Myocyte (in vitro differentiated cells): ENCODE measurements at places on chromosomes 2 and 18. TPM values are rescaled to one million over a fixed set of nuclear protein-coding genes. Genes with fewer than 3 reads are reported as not detected.

CHRND gene
- total RNA-seq = 273 and 339 TPM in 2 replicates

UGT1A8 gene
- total RNA-seq = not detected in 2 replicates

VWA3B gene
- total RNA-seq = not detected in 2 replicates

ARPC2 gene
- total RNA-seq = 237 and 270 TPM in 2 replicates

TGFA gene
- 0.19 and 0.21 TPM in 2 replicates for total RNA-seq

TXNDC2 gene
- 0.10 TPM in 1 of 2 replicates, not detected in the other for total RNA-seq

DUSP2 gene
- 1.6 and 1.9 TPM in 2 replicates for total RNA-seq

G6PC2 gene
- total RNA-seq = not detected in 2 replicates

CWC22 gene
- 13.9 and 15.5 TPM in 2 replicates for total RNA-seq

MOCOS gene
- total RNA-seq = 4.8 and 5.4 TPM in 2 replicates

BMP10 gene
- total RNA-seq = 0.11 TPM in 1 of 2 replicates, not detected in the other

ZRANB3 gene
- 7.7 and 7.9 TPM in 2 replicates for total RNA-seq

DNA sequence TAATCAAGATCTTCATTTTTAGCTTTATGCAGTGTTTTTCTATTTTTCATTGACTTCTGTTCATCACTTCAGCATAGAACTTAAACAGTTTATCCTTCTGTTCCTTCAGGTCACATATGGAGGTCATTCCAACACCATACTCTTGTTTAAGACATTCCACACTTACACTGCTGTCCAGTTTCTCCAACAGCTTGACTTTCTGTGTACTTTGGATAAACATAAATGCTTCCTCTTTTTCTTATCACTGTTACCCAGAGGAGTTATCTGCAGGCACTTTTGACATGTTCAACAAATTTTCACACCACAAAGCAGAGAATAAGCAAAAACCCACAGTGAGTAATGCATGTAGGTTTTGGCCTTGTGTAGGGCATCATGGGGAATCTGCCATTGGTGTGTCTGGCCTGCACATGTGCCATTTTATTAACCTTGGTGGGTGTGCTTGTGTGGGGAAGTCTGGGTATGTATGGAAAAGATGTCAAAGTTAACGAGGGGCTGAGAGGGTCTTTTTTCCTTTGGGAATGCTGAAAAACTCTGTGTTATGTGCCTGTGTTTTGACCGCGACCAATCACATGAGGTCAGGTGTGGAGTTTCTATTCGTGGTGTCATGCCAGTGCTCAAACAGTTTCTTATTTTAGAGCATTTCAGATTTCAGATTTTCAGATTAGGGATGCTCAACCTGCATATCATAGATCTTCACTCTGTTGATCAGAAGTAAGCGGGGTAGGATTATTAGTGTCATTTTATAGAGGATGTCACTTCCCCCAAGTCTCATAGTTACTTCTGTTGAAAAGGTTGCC lies 53.9 kb upstream of the ACVR1 start:
- no peak for DNase-seq

DNA sequence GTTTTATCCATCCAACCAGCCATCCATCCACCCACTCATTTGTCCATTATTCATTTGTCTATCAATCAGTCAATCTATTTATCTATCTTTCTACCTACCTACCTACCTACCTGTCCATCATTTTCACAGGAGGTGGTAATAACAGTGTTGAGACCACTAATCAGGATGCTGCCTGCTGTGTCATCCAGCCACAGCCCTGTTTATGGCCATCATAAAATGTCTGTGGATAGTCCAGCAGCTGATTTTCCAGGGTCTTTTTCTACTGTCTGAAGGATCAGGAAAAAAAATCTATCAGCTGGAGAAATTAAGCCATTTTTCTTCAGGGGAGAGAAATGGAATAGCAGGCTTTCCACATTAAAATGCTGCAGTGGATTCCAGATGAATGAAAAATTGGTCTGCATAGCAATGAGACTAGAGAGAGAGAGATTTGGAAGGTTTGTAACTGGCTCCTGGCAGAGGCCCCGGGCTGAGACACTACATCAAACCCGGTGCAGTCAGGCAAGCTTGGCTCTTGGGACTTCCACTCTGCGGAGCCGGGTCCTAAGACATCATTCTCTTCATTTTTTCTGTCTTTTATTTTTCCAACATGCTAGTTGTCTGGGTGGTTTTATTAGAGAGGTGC lies 33.0 kb upstream of the BOD1L2 start:
- no peak for DNase-seq

- DNase-seq = no peak
Observed at GRCh38 chr2:28201671-28202180, 190.9 kb upstream of the FOSL2 start.

GRCh38 chr2:105321875-105322646 lies 7.5 kb downstream of the TGFBRAP1 start:
- DNase-seq = no peak

DNA sequence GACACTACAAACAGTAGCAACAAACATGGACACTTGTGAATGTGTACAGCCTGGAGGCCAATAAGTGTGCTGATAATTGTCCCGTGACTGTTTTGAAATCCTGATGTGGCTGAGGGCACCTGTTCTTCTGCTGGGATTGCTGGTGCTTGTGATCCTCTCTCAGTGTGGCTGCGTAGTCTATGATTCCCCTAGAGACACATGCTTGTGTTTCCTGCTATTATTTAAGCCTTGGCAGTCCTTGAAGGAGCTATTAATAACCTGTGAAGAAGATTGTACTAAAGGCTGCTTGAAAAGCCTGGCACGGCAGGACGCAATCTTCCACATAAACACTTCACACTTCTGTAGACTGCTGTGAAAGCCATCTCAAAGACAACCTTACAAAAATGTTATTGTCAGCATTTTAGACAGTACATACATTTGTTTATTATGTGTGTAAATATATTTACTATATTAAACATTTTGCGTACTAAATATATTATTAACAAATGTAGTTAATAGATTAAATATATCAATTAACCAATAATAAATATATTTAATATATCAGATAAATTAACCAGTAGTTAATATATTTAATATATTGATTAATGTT lies 71.4 kb downstream of the GALR1 start:
- DNase-seq = peak; percentile 62

- DNase-seq = no peak
Observed at GRCh38 chr18:76657911-76658470, 162.9 kb upstream of the ZNF516 start.

GRCh38 chr2:178242552-178242883 lies 48.2 kb downstream of the OSBPL6 start:
- no peak for DNase-seq

GRCh38 chr2:46985512-46985911 lies 69.9 kb upstream of the MCFD2 start:
- peak; percentile 43 for DNase-seq

DNA sequence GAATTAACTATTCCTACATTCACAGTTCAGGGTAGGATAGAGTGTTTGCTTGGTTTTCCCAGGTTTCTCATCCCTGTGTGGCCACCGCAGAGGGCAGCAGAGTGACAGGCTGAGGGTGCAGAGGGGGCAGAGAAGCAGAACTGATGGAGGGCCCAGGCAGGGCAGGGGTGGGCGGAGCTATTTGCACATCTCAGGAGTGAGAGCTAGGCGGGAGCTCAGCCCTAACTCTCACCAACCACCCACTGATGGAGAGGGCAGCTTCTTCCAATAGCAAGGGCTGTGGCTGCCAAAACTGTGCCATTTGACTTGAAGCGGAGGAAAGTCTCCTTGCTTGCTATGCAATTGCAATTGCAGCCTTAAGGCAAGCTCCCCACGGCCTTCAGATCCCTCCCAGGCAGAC lies 12.0 kb upstream of the DARS1 start:
- peak; percentile 23 for DNase-seq

GRCh38 chr2:240988571-240989271 lies 9.7 kb upstream of the SNED1 start:
- no peak for DNase-seq

GRCh38 chr2:45777996-45778719 lies 126.7 kb downstream of the PRKCE start:
- peak; percentile 15 for DNase-seq

DNA sequence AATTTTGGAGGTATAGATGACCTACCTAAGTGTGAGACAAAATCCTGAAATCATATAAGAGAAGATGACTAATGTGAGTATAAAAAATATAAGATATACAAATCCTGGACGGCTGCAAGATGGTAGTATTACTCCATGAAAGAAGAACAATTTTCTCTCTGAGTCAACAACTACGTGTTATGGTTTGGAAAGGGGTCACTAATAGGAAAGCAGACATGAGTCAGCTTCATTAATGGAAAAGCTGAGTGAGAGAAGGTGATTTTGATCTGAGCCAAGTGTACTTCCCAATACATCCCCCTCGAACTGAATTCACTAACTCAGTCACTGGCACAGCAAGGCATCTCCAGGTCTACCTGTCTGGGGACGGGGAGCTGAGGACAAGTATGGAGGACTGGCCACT lies 20.1 kb upstream of the SELENOI start:
- no peak for DNase-seq

GRCh38 chr2:192070099-192070498 lies 124.6 kb downstream of the TMEFF2 start:
- DNase-seq = no peak

DNA sequence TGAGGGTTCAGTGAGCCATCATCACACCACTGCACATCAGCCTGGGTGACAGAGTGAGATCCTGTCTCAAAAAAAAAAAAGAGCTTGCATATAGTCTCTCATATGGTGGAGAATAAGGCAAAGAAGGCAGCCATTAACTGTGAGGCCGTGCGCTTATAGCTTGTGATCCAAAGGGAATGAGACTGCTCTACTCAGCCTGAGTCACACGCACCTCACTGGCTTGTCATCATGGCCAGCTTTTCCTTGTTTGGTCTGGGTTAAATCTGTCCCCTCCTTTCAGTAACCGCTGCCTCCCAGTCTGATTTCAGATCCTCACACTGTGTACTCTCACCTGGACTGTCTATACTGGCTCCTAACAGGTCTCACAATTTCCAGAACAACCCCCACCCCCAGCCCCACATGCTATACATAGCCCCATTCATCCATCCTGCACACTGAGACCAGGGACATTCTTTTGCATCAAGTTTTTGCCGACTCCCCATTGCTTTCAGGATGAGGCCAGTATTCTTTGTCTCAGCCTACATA lies 35.3 kb upstream of the ANKRD44 start:
- DNase-seq = no peak

GRCh38 chr2:130762910-130763385 lies 7.6 kb downstream of the AMER3 start:
- no peak for DNase-seq

- no peak for DNase-seq
Observed at GRCh38 chr2:24469148-24469650, 21.9 kb upstream of the NCOA1 start.

DNA sequence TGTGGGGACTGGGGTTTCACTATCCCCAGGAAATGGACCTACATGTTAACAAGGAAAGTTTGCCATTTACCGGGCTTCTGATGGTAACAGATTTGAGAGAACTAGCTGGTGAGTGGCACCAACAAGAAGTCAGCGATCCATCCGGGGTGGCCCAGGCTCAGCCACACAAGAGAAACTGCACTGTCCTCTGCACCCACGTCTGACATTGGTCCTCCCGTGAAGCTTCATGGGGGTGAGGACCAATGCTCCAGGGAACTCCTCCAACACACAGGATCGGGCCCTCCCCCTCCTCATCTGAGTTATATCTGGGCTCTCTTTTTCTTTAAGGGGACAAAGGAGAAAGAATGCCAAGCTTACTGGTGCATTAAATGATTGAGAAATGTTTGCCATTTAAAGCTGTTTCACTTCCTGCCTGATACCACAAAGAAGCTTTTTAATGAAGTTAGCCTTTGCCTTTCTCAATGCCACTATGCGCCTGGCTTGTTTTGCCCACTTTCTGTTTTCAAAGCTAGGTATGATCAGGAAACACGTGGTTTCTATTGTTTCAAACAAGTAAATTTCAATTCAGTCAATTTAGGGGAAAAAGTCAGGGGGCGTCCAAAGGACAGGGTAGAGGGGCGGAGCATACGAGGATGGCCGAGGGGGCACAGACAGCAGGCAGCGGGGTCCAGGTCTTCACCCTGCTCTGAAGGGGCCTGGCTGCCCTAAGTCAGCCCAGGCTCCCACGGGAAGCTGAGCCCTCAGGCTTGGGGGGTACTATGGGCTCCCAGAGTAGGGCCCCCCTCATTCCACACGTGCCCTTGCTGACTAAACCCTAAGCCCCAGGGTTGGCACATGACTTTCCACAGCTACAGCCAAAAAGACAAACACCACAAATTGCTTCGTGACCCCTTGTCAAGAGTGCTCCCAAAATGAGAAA lies 204.0 kb upstream of the ID2 start:
- DNase-seq = no peak

DNA sequence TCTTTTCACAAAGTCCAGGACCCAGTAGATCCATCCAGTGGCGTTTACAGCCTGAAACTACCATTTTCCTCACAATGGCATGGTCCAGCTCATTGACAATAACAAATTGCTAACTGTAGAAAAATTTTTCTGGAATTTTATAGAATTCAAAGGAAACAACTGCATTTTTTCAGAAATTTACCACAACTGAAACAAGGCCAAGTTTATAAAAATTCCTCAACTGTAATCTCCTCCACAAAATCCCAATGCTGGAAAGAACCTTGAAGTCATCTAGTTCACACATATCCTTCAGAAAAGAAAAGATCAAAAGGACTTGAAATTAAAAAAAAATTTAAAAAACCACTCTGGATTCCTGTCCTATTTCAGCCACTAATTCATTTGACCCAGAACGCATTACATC lies 226.0 kb upstream of the CTAGE1 start:
- no peak for DNase-seq

DNA sequence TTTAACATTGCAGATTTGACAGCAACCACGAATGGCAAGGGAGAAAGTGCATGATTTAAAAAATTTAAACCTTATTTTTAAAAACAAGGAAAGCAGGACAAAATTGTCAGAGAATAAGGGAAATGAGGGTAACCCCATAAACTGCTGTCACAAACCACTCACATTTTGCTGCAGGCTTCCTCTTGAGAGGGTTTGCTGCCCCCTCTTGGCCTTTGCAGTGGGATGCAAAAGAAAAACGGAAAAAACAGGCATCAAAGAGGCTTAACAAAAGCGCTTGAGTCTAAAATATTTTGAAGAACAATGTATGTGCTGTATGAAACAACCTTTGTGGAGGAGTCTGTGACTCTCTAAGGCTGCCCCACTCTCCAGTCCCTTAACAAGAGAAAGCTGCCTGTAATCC lies 91.6 kb downstream of the TMX3 start:
- peak; percentile 89 for DNase-seq

DNA sequence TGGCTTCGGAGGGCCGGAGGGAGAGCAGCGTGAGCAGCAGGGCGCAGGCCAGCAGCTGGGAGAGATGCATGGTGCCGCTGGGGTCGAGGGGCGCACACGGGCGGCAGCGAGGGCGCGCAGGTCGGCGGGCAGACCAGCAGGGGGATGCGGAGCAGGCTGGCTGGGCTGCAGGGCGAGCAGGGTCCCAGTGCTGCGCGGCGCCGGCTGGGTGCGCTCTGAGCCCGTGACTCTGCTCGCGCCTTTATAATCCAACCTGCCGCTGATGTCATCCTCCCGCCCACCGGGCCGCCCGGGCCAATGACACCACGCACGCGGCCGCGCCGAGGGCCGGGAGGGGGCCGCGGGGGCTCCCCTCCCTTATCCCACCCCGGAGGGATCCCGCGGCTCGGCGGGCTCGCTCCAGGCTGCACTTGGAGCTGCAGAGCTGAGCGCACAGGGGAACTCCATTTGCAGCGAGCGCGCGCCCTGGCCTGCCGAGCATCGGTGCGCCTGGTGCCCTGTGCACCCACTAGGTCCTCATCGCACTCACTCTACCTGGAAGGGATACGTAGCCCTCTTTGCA lies at the start of gene NPPC:
TSS of gene NPPC (minus strand) at position 217 of the 562 bp plus-strand sequence. CDS start at position 70, 147 bp downstream.
- DNase-seq = peak; percentile 59

- DNase-seq = no peak
Observed at GRCh38 chr2:39188960-39189494, 54.7 kb downstream of the CDKL4 start.
